Right ventricle myocardium superior (tissue), 1 donor: ENCODE measurements at places on chromosomes 5 and 9.

DNA sequence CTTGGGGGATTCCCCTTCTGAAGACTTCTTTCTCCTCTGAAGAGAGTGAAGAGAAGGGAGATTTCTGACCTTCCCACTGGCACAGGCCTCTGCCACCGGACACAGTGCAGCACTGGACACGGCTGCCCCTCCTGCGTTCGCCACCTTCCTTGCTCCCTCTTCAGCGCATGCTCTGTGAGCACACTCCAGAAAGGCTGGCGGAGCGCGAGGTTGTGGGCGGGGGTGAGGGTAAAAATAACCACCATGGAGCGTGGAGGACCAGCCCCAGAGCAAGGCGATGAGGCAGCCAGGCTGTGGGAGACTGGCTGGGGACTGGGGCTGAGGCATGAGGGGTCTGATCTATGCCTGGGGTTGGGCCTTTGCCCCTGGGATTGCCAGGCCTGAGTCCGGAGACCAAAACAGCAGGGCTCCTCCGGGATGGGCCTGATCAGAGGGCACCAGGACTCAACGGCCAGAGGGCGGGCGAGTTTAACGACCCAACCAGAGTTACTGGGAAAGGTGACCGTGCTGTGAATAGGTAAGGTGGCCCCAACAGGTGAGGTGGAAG is 97.2 kb downstream of the ROR2 start:
- peak; percentile 53 for DNase-seq

DNA sequence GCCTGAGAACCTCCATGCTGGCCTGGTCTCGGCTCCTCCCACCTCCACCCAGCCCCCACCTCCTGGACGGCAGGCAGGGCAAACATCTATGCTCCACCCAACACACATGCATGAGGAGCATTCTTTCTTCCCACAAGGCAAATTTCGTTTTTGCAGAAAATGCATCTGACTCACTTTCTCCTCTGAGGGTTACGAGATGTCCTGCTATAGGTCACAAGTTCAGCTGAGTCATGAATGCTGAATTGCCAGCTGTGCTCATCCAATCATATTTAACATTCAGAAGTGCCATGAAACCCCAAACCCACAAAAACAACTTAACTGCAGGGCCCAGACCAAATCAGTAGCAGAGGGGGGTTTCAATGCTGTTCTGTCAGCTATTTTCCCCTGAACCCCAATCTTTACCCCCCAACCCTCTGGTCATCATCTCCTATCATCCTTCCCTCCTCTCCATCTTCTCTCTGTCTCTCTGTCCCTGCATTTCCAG is 39.0 kb upstream of the OSMR start:
- DNase-seq = no peak

- DNase-seq = no peak
Measured at GRCh38 chr5:2166979-2167377, 284.3 kb upstream of the IRX4 start.

DNA sequence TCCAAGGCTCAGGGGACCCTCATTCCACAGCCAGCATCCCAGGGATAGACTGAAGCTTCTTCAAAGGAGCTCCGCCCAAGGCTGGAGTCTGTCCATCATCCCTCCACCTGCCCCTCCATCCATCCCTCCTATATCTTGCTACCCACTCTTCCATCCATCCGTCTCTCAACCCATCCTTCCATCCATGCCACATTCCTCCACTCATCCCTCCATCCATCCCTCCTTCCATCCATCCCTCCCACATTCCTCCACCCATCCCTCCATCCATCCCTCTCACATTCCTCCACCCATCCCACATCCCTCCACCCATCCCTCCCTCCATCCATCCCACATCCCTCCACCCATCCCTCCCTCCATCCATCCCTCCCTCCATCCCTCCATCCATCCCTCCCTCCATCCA is 5.5 kb upstream of the VAV2 start:
- DNase-seq = no peak

GRCh38 chr9:93032545-93032944 is 26.0 kb upstream of the SUSD3 start:
- DNase-seq = no peak

DNA sequence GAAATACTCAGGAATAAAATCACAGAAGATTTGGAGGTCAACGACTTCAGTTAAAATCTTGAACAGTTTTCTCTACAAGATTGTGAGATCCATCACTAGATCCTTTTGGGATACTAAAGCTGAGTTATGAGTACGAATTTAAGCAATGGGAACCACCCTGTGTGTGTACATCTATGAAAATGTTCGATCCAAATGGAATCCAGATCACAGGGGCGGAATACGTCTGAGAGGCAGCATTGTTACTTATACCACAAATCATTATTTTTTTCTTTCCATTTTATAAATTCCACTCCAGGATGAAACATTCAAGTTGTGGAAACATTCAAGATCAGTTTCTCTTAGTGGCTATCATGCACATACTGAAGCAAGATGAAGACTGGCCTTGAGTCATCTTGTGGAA is 239.3 kb upstream of the PAPPA start:
- no peak for DNase-seq

- DNase-seq = no peak
Measured at GRCh38 chr9:104463864-104464263, 40.2 kb upstream of the OR13F1 start.
